ENCODE measurements at places on chromosomes 3 and 15. TPM values are rescaled to one million over a fixed set of nuclear protein-coding genes. Genes with fewer than 3 reads are reported as not detected.

- no peaks in the 10 kb centered on the region for H3K27me3 ChIP-seq
- DNase-seq = no peak
- no peaks in the 10 kb centered on the region for H3K36me3 ChIP-seq
Observed at GRCh38 chr15:67091071-67091979, 25.9 kb downstream of the SMAD3 start.

DNA sequence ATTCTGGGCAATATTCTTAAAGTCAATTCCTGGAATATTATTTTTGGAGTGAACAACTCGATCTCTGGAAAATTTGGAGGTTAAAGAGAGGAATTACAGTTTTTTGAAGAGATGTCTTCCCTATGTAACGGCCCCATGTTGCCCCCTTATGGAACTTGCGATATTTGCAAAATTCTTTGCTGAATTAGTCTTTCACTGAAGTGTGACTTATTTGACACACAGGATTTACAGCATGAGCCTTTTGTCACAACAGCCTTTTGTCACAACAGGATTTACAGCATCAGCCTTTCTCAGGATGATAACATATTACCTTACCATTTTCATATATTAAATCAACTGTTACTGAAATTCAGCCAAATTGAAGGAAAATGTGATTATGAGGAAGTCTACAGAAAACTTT, 37.8 kb upstream of the SPTSSB start:
- H3K27ac ChIP-seq = no peak overlapping the region
- H3K4me3 ChIP-seq = no peak overlapping the region
- H3K36me3 ChIP-seq = no peaks in the 10 kb centered on the region
- H3K4me1 ChIP-seq = peaks cover 5% of the 10 kb centered on the region
- peak; percentile 16 for DNase-seq

- no peaks in the 10 kb centered on the region for H3K27me3 ChIP-seq
- no peak overlapping the region for H3K4me3 ChIP-seq
- H3K4me1 ChIP-seq = peaks cover 3% of the 10 kb centered on the region
- H3K27ac ChIP-seq = no peak overlapping the region
- no peak for DNase-seq
Observed at GRCh38 chr3:153145454-153145853, 16.6 kb upstream of the RAP2B start.

GRCh38 chr3:67534594-67534993, 119.8 kb downstream of the SUCLG2 start:
- H3K36me3 ChIP-seq = peaks cover 10% of the 10 kb centered on the region
- H3K4me3 ChIP-seq = no peak overlapping the region
- H3K27me3 ChIP-seq = no peaks in the 10 kb centered on the region
- H3K4me1 ChIP-seq = peaks cover 10% of the 10 kb centered on the region

GRCh38 chr3:141940194-141940776, 63.8 kb downstream of the ATP1B3 start:
- H3K27me3 ChIP-seq = no peaks in the 10 kb centered on the region
- H3K27ac ChIP-seq = no peak overlapping the region
- DNase-seq = no peak
- no peaks in the 10 kb centered on the region for H3K36me3 ChIP-seq
- H3K4me1 ChIP-seq = no peaks in the 10 kb centered on the region

DNA sequence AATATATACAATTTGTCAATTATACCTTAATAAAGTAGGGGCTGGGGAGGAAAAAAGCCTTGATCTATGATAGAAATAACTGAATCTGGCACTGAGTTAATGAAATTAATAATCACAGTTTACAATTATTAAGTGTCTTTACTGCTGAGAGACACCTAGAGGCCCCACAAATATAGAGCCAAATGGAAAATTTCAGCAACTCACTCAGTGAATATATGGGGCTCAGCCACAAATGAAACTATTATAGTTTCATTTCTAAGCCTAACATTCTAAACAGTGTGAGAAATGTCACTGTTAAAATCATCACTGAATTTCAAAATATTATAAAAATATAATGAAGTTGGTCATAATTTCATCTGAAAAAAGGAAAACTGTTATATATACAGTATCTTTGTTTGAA, 40.3 kb downstream of the GNB4 start:
- H3K4me1 ChIP-seq = peaks cover 4% of the 10 kb centered on the region
- peaks cover 7% of the 10 kb centered on the region for H3K36me3 ChIP-seq
- no peak overlapping the region for H3K4me3 ChIP-seq
- DNase-seq = no peak

DNA sequence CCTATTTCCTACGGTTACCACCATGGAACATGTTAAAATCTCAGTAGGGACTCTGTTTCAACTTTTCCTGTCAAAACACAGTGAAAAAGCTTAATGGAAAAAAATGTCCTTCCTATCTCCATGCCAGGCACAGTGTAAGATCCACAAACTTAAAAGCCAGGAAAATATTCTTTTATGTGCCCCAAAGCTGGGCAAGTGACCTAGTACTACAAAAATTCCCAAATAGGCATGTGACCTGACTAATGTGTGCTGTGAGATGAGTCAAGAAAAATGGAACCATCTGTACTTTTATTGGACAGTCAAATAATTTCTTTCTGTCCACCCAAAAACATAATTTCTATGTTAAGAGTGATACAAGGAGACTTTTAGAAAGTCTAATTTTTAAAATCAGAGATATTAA, 406.0 kb downstream of the ZBTB20 start:
- DNase-seq = no peak
- no peak overlapping the region for H3K4me3 ChIP-seq
- peaks cover 9% of the 10 kb centered on the region for H3K4me1 ChIP-seq
- H3K27me3 ChIP-seq = no peaks in the 10 kb centered on the region

GRCh38 chr3:141738891-141739363, 829 bp downstream of the RNF7 start:
- peak overlapping the region; percentile 98 for H3K27ac ChIP-seq
- H3K27me3 ChIP-seq = no peaks in the 10 kb centered on the region
- H3K36me3 ChIP-seq = no peaks in the 10 kb centered on the region
- no peak for DNase-seq
- H3K4me1 ChIP-seq = peaks cover 15% of the 10 kb centered on the region
- peak overlapping the region; percentile 92 for H3K4me3 ChIP-seq

DNA sequence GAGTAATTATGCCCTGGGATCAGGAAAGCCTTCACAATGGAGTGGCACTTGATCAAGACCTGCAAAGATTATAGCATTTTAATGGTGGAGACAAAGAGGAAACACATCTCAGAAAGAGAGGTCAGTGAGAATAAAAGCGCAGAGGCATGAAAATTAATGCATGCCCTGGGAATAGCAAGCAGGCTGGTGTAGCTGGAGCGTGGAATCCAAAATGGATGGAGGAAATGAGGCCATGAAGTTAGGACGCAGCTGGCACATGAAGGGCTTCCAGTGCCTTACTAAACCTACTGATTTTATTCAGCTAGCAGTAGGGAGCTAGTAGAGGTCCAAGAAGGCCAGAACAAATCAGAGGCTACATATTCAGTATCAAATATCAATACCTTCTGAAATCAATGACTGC, 38.1 kb downstream of the TMEM212 start:
- H3K27me3 ChIP-seq = no peaks in the 10 kb centered on the region
- H3K36me3 ChIP-seq = no peaks in the 10 kb centered on the region
- H3K4me3 ChIP-seq = no peak overlapping the region
- H3K4me1 ChIP-seq = peaks cover 31% of the 10 kb centered on the region
- H3K27ac ChIP-seq = no peak overlapping the region

DNA sequence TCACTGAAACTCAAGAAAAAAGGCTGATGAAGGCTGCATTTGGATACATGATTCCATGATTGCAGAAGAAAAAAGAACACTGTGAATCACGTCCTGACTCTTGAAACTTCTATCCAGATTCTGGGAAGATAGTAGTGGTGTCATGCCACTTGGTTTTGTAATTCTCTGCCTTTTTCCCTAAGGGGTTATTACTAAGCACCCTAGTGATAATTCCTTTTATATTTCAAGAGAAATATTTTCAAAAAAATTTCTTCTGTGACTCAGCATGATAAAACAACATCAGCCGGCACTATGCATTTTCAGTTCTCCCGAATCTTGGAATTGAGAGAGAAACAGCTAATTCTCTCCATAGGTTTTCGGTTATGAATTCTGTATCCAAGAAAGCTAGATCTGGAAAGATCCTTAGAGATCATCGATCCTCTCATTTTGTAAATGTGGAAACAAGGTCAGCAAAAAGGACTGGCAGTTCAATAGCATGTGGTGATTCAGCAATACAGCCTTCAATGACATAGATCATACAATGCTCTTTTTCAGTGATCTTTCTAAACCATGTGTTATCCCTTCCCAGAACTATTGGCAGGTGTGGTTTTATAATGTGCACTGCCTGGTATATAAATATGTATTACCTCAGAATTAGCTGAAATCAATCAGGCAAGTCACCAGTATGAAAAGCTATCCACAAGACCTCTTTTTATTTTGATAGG, 42.6 kb upstream of the TP63 start:
- DNase-seq = no peak
- H3K4me1 ChIP-seq = no peaks in the 10 kb centered on the region
- H3K27me3 ChIP-seq = no peaks in the 10 kb centered on the region
- H3K36me3 ChIP-seq = no peaks in the 10 kb centered on the region
- H3K4me3 ChIP-seq = no peak overlapping the region
- no peak overlapping the region for H3K27ac ChIP-seq

DNA sequence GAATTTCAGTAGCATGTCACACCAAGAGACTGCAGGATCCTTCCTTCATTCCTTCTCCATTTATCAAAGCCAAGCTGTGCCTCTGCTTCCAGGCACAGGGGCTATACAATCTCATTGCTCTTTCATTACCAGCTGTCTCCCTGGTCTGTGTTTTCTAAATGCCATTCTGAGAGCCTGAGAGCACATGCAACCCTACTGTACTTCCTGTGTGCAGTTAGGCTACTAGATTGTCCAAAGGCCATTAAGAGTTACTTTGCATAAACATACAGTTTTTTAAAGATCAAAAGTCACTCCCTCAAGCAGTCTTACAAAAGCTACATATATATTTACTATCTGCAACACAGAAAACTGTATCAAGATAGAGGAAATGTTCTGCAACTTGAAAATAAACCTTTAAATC, 110.1 kb downstream of the CFAP44 start:
- no peaks in the 10 kb centered on the region for H3K27me3 ChIP-seq
- no peak overlapping the region for H3K27ac ChIP-seq
- no peak for DNase-seq
- no peak overlapping the region for H3K4me3 ChIP-seq
- peaks cover 4% of the 10 kb centered on the region for H3K4me1 ChIP-seq

GRCh38 chr15:72237029-72237852, 6.3 kb upstream of the PKM start:
- DNase-seq = no peak
- H3K4me3 ChIP-seq = no peak overlapping the region
- H3K27me3 ChIP-seq = no peaks in the 10 kb centered on the region
- peaks cover 5% of the 10 kb centered on the region for H3K36me3 ChIP-seq
- peak overlapping the region; percentile 87 for H3K27ac ChIP-seq

DNA sequence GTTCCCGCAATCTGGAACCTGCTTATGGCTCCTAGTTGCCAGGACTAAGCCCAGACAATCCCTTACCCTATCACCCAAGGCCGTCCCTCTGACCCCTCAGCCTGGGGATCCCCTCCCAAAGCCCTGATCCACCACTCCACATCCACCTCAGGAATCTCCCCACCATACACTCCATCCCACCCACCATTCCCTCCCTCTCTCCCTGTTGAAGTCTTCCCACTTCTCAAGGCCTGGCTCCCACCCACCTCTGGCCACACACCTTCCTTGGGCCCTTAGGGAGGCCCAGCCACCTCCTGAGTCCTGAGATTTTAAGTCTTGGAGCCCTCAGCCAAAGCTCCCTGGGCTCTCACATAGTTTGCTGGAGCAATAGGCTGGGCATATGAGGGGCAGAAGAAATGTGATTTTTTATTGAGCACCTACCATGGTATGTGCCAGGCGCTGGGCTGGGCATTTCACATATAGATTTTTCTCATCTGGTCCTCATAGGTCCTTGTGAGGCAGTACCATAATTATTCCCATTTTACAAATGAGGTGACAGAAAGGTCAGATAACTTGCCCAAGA, 48.1 kb downstream of the HCN4 start:
- H3K4me1 ChIP-seq = peaks cover 10% of the 10 kb centered on the region
- no peaks in the 10 kb centered on the region for H3K36me3 ChIP-seq
- no peak for DNase-seq
- H3K27ac ChIP-seq = no peak overlapping the region
- H3K27me3 ChIP-seq = peaks cover 2% of the 10 kb centered on the region

DNA sequence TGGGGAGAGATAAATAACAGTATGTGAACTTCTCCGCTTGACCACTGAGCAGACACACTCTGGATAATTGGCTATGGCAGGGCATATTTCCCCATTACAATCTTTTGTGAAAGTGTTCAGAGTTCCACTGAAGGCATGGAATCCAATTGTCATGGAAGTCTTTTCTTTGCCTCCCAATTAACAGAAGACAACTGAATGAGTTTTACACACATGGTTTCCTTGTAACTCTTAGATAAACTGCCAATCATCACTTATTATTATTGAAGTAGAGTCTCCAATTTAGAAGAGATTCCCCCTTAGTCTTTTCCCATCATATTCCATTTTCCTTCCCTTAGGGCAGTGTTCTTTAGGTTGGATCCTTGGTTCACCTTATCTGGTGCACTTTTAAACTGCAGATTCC, 308.3 kb downstream of the NR2F2 start:
- H3K4me1 ChIP-seq = no peaks in the 10 kb centered on the region
- H3K27ac ChIP-seq = no peak overlapping the region
- H3K36me3 ChIP-seq = peaks cover 3% of the 10 kb centered on the region
- no peak for DNase-seq
- no peaks in the 10 kb centered on the region for H3K27me3 ChIP-seq

GRCh38 chr3:25781758-25782594, 1.3 kb downstream of the NGLY1 start:
- peak overlapping the region; percentile 94 for H3K4me3 ChIP-seq
- peaks cover 9% of the 10 kb centered on the region for H3K36me3 ChIP-seq
- H3K27me3 ChIP-seq = no peaks in the 10 kb centered on the region
- peaks cover 18% of the 10 kb centered on the region for H3K4me1 ChIP-seq
- DNase-seq = no peak

GRCh38 chr3:42802876-42803413, 1.3 kb downstream of the HIGD1A start:
- peaks cover 5% of the 10 kb centered on the region for H3K36me3 ChIP-seq
- peak overlapping the region; percentile 99 for H3K4me3 ChIP-seq
- H3K27me3 ChIP-seq = peaks cover 15% of the 10 kb centered on the region

DNA sequence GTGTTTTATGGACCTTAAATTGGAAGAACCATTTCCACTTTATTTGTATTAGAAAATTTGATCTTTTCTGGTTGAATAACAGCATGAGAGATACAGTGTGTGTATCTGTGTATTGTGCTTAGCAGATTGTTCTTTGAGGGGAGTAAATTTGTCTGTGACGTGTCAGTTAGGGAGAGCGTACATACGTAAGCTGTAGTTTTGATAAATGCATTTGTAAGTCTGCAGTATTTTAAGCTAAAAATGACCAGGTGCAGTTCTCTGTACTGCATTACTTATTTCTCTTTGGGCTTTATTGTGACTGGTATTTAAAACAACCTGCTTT, 264.8 kb downstream of the ROBO2 start:
- peaks cover 12% of the 10 kb centered on the region for H3K4me1 ChIP-seq
- no peak overlapping the region for H3K27ac ChIP-seq
- H3K27me3 ChIP-seq = no peaks in the 10 kb centered on the region
- H3K36me3 ChIP-seq = no peaks in the 10 kb centered on the region
- no peak overlapping the region for H3K4me3 ChIP-seq

C3orf70 gene
- total RNA-seq = 15.9 TPM

RPL22L1 gene
- 89.7 TPM for total RNA-seq

PIAS1 gene
- 41.3 TPM for total RNA-seq

GOLGA8G gene
- not detected for total RNA-seq

TMC3 gene
- total RNA-seq = not detected

GOLGA8J gene
- total RNA-seq = 0.54 TPM

LRTM1 gene
- not detected for total RNA-seq

TEX55 gene
- total RNA-seq = not detected

HRH1 gene
- total RNA-seq = not detected

SLC2A2 gene
- total RNA-seq = not detected

MTHFS gene
- 11.9 TPM for total RNA-seq

CFAP92 gene
- total RNA-seq = 8.8 TPM

ATP13A5 gene
- not detected for total RNA-seq

PDE8A gene
- 7.0 TPM for total RNA-seq

EFCC1 gene
- 10.7 TPM for total RNA-seq
